ENCODE measurements at places on chromosomes 2 and 18.

DNA sequence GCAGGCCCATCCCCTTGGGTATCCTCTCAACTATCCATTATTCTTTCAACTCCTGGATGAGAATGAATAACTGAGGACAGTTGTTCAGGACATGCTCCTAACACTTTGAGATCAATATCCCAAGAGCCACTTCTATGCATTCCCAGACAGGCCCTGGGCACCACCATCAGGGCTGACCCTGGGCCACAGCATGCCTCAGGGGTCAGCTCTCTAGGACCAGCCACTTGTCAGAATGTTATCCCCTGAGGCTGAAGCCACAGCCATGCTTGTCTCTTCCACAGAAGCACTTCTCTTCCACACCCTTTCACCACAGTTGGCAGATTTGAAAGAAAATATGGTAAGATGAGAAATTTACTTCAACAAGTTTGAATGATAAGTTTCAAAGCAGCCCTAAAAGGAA is 28.7 kb downstream of the SLC14A1 start:
- no peaks in the 10 kb centered on the region for H3K4me1 ChIP-seq
- H3K4me3 ChIP-seq, result no peak overlapping the region
- H3K27me3 ChIP-seq, result no peaks in the 10 kb centered on the region
- no peak for DNase-seq

DNA sequence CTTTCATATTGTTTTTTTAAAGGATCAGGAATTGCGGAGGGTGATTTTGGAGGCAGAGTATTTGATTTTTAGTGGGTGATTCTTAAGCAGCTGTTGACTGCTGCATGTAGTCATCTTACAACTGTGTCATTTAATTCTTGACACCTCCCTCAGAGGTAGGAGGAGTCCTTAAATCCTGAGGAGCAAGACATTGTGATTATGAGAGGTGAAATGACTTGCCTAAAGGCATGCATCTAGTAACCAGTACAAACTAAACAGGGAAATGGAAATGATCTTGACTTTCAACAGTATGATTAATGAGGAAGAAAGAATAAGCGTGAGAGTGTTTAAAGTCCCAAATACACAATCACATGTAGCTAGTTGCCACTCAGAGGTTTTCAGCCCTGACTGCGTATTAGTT is 440.7 kb downstream of the THSD7B start:
- no peaks in the 10 kb centered on the region for H3K27me3 ChIP-seq
- no peaks in the 10 kb centered on the region for H3K4me1 ChIP-seq

- H3K27me3 ChIP-seq, result no peaks in the 10 kb centered on the region
- no peak overlapping the region for H3K4me3 ChIP-seq
- H3K36me3 ChIP-seq, result no peaks in the 10 kb centered on the region
- H3K27ac ChIP-seq, result no peak overlapping the region
Observed at GRCh38 chr2:28274911-28275685, 117.6 kb upstream of the FOSL2 start.

DNA sequence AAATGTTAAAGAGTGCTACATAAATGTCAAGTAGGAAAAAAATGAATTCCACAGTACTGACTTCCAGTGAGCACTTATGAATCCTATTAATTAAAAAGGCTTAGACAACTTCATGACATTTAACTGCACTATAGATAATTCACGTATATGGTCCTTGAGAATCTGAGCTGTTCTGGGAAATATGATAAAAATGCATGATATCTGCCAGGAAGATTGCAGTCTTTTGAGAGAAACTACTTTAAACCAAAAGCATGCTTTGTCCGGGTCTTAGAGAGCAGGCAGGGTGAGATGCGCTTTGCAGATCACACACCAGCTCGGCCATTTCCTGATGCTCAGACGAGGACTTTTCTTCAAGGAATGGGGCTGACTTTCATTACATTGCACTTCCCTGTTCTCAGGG is 42.6 kb downstream of the CMPK2 start:
- no peaks in the 10 kb centered on the region for H3K27me3 ChIP-seq
- no peak overlapping the region for H3K4me3 ChIP-seq
- DNase-seq, result no peak
- H3K4me1 ChIP-seq, result no peaks in the 10 kb centered on the region
- H3K36me3 ChIP-seq, result no peaks in the 10 kb centered on the region

DNA sequence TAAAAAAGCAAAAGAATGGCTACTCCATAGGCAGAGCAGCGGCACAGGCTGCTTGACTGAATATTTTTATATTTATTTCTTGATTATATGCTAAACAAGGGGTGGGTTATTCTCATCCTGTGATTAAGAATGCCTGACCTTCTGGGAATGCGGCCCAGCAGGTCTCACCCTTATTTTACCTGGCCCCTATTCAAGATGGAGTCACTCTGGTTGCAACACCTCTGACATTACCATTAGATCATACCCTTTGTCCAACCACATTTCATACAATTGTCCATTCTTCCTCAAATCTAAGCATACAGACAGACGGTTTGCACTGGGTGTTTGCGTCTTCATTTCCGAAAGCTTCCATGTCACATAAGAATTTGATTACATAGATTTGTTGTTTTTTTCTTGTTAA is 168.2 kb downstream of the GALNT1 start:
- H3K4me3 ChIP-seq, result no peak overlapping the region
- no peak for DNase-seq
- no peaks in the 10 kb centered on the region for H3K27me3 ChIP-seq
- H3K4me1 ChIP-seq, result peaks cover 9% of the 10 kb centered on the region

DNA sequence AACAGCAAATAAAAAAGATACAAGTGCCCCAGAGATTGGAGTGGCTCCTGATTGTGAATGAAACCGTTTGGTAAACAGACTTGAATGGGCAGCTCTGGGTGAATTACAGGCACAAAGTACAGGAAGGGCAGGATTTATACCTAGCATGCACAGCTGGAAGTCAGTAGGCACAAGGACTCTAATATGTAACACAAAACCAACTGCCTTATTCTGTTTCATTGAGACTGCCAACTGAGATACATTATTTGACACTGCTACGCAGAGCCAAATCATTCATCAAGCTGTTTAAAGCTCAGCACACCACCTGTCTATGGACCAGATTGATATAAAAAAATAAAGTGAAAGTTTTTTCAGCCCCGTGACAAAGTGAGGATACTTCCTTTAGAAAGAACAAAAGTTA is 541.2 kb downstream of the NUP35 start:
- no peaks in the 10 kb centered on the region for H3K4me1 ChIP-seq
- H3K36me3 ChIP-seq, result no peaks in the 10 kb centered on the region
- H3K27me3 ChIP-seq, result no peaks in the 10 kb centered on the region

- DNase-seq, result no peak
- no peaks in the 10 kb centered on the region for H3K27me3 ChIP-seq
- H3K4me1 ChIP-seq, result no peaks in the 10 kb centered on the region
- no peak overlapping the region for H3K4me3 ChIP-seq
- H3K27ac ChIP-seq, result no peak overlapping the region
- H3K36me3 ChIP-seq, result no peaks in the 10 kb centered on the region
Observed at GRCh38 chr2:18740474-18740881, 151.1 kb upstream of the NT5C1B start.

DNA sequence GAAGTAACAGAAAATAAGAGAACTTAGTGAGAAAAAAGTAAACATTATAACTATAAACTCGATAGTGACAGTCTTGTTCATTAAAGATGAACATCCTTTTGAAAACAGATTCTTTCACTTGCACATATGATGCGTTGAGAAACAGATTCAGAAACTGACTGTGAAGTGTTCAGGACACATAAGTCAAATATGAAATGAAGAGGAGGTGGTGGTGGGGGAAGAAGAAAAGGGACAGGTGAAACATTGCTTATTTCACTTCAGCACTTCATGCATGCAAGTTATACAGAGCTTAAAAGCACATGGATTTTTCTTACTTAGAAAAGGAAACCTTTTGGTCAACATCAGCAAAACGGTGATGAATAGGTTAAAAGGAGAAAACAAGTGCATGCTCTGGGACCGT is 42.5 kb downstream of the STAT4 start:
- no peaks in the 10 kb centered on the region for H3K27me3 ChIP-seq
- peaks cover 15% of the 10 kb centered on the region for H3K36me3 ChIP-seq
- H3K4me3 ChIP-seq, result no peak overlapping the region
- DNase-seq, result no peak

GRCh38 chr18:62018034-62018758 is 125.4 kb upstream of the RNF152 start:
- no peak overlapping the region for H3K27ac ChIP-seq
- H3K27me3 ChIP-seq, result no peaks in the 10 kb centered on the region
- no peak for DNase-seq
- no peak overlapping the region for H3K4me3 ChIP-seq

DNA sequence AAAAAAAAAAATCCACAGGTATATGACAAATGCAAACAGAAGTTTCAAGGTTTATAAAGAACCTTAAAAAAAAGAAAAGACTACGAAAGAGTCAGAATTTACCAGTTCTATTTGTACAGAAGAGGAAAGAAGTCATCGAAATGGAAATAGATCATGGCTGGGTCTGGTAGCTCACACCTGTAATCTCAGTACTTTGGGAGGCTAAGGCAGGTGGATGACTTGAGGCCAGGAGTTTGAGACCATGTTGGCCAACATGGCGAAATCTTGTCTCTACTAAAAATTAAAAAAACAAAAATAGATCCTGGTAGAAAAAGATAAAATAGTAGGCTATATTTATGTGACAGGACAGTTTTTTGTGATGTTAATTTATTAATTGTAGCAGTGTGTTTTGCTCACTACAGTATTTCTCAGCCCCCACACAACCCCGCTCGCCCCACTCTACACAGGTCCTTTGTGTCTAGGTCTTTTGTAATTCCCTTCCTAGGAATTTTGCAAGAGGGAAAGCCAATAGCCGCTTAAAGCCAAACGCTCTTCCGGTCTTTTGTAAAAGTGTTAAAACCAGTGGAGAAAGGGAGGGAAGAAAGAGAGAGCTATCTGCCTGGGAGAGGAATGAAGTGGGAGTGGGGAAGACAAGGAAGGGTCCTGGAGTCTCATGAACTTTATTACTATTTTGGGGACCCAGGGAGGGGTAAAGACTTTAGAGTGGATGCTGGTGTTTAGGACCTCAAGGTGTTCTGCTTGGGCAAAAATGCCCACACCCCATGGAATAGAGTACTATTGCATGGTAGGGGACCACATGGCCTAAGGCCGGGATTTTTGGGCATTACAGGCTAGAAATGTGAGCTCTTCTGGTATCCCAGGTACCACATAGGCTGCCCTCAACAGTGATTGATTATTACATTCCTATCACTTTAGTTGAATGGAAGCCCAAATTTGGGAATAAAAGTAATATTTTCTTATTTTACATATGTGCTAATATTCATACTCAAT is 59.4 kb upstream of the XPO1 start:
- H3K27me3 ChIP-seq, result no peaks in the 10 kb centered on the region
- no peaks in the 10 kb centered on the region for H3K36me3 ChIP-seq
- no peak for DNase-seq
- no peaks in the 10 kb centered on the region for H3K4me1 ChIP-seq
- no peak overlapping the region for H3K27ac ChIP-seq
- no peak overlapping the region for H3K4me3 ChIP-seq

GRCh38 chr2:237132799-237133198 is 47.1 kb downstream of the COPS8 start:
- H3K36me3 ChIP-seq, result no peaks in the 10 kb centered on the region
- no peak overlapping the region for H3K27ac ChIP-seq
- DNase-seq, result no peak
- H3K27me3 ChIP-seq, result no peaks in the 10 kb centered on the region
- no peaks in the 10 kb centered on the region for H3K4me1 ChIP-seq

DNA sequence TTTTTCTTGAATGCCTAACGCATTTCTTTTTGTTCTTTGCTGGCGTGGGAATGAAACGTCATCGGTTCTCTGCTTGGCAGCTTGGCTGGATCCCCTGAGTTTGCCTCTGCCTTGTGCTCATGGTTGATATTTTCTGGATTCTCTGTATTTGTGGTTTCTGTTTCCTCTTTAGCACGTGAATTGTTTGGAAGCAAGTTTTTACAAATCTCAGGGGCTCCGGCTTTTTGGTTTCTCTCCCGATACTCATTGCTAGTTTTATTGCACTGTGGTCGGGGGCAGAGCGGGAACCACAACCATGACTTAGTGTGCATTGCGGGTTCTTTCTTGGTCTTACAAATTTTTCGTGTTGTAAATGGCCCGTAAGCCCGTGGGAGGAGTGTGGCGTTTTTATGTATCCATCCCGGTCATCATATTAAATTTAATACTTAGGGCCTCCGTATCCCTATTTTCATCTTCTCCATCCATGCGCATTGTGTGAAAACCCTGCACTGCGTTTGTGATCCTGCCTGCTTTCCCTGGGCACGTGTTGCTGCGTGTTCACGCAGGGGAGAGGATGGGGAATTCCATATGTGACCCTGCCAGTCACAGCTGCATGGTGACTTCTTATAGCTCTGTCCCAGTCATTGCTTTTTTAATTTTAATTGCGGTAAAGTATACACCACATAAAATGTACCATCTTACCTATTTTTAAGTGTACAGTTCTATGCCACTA is 9.4 kb downstream of the RAMP1 start:
- no peak for DNase-seq
- no peaks in the 10 kb centered on the region for H3K27me3 ChIP-seq
- no peaks in the 10 kb centered on the region for H3K36me3 ChIP-seq
- peaks cover 21% of the 10 kb centered on the region for H3K4me1 ChIP-seq

DNA sequence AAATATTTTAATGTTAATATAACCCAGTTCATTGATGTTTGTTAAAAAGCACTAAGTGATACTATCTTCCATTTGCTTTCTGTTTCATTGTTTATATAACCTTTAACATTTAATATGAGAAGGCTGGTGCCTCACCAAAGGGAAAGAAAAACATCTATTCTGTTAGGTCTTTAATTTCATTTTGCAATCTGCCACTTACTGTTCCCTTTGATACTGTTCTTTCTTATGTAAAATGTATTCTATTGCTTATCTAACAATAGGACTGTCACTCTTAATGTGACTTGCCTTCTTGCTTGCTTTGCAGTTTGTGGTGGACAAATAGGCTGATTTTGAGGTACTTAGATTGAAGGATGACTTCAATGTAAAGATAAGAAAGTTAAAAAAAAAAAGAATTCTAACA is 1666.1 kb upstream of the DDX18 start:
- H3K4me3 ChIP-seq, result no peak overlapping the region
- no peaks in the 10 kb centered on the region for H3K4me1 ChIP-seq
- H3K27me3 ChIP-seq, result no peaks in the 10 kb centered on the region
- no peaks in the 10 kb centered on the region for H3K36me3 ChIP-seq
- no peak for DNase-seq

DNA sequence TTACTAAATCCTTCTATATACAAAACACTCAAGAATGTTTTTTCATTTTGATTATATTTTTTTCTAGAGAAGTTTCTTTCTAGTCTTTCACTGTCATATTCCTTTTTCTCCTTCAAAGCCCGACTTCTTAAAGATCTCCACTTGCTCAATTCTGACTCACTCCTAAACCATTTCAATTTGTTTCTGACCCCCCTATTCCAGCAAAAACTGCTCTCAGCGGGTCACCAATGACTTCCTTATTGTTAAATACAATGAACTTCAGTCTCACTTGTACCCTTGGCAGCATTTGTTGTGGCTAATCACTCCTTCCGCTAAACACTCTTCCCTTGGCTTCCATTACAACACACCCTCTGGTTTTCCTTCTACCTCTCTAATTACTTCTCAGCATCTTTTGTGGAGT is 111.1 kb upstream of the RBBP8 start:
- H3K27me3 ChIP-seq, result peaks cover 4% of the 10 kb centered on the region
- no peaks in the 10 kb centered on the region for H3K4me1 ChIP-seq
- no peaks in the 10 kb centered on the region for H3K36me3 ChIP-seq
- H3K27ac ChIP-seq, result no peak overlapping the region
- H3K4me3 ChIP-seq, result no peak overlapping the region

Data from natural killer cell (primary cell).